ENCODE measurements at places on chromosomes 1 and 21.

DNA sequence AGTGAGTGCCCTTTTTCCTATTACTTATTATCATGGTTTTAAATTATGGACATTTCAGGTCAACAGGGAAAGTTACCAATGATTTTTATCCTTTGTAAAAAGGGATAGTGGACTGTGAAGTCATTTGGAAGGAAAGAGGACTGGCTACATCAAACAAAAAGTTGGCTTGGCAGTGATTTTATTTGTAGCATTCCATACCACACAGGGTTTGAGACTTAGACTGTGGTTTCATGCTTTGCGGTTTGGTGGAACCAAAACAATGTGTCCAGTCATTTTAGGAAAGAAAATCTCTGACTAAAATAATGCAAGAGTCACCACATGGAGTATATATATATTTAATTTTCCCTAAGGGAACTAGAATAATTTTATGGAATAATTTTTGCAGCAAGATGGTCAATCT lies 239.5 kb downstream of the HMCN1 start:
- no peak overlapping the region for H3K4me3 ChIP-seq
- H3K36me3 ChIP-seq: no peaks in the 10 kb centered on the region
- DNase-seq: no peak

DNA sequence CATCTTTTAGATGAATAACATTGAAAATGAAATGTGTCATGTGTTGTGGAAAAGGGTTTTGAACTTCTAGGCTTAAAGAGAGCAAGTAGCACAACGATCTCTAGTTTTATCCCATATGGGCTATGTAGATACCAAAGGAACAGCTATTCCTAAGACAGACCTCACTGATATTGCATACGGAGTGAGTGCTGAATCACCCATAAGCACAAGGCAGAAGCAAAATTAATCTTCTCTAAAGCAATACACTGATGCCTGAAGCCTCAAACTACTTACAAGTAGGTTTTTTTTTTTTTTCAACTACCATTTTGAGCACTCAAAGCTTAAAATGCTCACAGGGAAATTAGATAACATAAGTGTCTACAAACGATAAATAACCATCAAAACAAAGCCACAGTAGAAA lies 5.0 kb upstream of the KMO start:
- peaks cover 14% of the 10 kb centered on the region for H3K36me3 ChIP-seq
- no peak for DNase-seq
- H3K4me1 ChIP-seq: peaks cover 10% of the 10 kb centered on the region
- no peak overlapping the region for H3K4me3 ChIP-seq
- no peak overlapping the region for H3K27ac ChIP-seq
- H3K27me3 ChIP-seq: peaks cover 36% of the 10 kb centered on the region

DNA sequence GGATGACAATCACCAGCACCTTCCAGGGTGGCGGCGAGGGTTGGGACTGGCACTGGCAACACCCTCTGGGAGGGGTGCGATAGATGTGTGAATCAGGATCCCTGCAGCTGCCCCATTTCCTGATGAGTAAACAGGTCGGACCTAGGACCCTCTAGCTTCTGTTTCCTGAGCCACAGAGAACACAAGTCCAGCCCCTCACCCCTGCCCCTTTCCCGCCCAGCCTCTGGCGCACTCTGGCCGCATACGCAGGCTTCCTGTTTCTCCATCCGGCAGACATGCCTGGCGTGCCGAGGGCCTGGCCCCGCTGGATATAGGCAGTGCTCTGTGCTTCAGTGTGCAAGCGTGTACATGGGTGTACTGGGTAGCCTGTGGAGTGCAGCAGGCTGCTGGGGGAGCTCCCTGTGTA lies 4.6 kb downstream of the PEAR1 start:
- no peak overlapping the region for H3K4me3 ChIP-seq
- H3K27ac ChIP-seq: no peak overlapping the region
- H3K36me3 ChIP-seq: peaks cover 3% of the 10 kb centered on the region

DNA sequence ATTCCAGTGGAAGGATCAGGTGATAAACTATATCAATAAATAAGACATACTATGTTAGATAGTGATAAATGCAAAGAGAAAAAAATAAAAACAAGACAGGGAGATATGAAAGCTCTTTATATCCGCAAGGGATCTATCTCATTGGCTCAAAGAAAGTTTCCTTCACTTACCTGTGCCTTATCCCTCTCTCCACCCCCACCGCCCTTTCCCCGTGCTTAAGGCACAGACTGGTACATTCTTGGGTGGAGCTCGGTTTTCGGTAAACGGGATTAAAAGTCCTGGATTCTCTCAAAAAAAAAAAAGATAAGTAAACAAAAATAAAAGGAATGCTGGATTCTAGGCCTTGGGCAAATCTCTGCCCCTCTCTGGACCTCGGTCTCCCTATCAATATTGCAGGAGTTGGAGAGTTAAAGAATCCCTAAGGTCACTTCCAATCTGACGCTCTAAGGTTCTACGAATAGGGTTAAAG lies 593 bp upstream of the DNAJC16 start:
- DNase-seq: no peak
- H3K27ac ChIP-seq: peak overlapping the region; percentile 98
- H3K36me3 ChIP-seq: no peaks in the 10 kb centered on the region
- H3K27me3 ChIP-seq: no peaks in the 10 kb centered on the region
- peak overlapping the region; percentile 96 for H3K4me3 ChIP-seq

DNA sequence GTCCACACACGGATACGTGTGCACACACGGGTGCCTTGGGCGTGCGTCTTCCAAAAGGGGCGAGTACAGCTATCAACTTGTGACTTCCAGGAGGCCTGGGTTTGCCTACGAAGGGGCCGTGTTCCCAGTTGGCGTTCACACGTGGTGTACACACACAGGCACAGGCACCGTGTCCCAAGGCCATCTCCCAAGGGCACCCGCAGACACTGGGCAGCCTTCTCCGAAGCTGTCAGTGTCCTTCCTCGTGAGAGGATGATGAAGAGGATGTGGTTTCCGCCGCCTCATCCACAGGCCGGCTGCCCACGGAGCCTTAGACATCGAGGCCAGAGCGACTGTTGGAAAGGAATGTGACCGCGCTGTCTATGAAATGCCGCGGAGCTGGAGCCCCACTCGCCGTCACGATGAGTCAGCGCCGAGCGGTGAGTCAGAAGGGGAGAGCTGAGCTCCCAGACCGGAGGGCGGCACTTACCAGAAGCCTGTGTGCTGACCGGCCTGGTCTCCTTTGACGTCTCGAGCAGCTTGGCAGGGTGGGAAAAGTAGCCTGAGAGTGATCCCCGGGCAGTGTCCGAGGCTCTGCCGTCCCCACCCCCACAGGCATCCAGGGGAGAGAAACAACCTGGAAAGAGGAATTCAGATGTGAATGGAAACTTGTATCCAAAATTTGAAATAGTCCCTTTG lies 141.4 kb upstream of the ARHGEF16 start:
- H3K4me1 ChIP-seq: peaks cover 3% of the 10 kb centered on the region
- no peaks in the 10 kb centered on the region for H3K36me3 ChIP-seq
- no peak overlapping the region for H3K4me3 ChIP-seq
- H3K27me3 ChIP-seq: peaks cover 16% of the 10 kb centered on the region

Measured in T-helper 17 cell (primary cell).